ENCODE measurements at places on chromosomes 13 and 19.
A peak's percentile ranks its signal among the peaks of the same experiment; 100 is the strongest.

GRCh38 chr19:27660428-27660827 lies 1552.5 kb downstream of the UQCRFS1 start:
- H3K27ac ChIP-seq: no peak overlapping the region
- H3K4me1 ChIP-seq: no peaks in the 10 kb centered on the region
- no peaks in the 10 kb centered on the region for H3K27me3 ChIP-seq
- peaks cover 1% of the 10 kb centered on the region for H3K36me3 ChIP-seq
- no peak for DNase-seq

GRCh38 chr13:23467048-23467931 lies 33.8 kb upstream of the SACS start:
- H3K36me3 ChIP-seq: peaks cover 2% of the 10 kb centered on the region
- peak overlapping the region; percentile 70 for H3K4me3 ChIP-seq
- no peaks in the 10 kb centered on the region for H3K4me1 ChIP-seq

DNA sequence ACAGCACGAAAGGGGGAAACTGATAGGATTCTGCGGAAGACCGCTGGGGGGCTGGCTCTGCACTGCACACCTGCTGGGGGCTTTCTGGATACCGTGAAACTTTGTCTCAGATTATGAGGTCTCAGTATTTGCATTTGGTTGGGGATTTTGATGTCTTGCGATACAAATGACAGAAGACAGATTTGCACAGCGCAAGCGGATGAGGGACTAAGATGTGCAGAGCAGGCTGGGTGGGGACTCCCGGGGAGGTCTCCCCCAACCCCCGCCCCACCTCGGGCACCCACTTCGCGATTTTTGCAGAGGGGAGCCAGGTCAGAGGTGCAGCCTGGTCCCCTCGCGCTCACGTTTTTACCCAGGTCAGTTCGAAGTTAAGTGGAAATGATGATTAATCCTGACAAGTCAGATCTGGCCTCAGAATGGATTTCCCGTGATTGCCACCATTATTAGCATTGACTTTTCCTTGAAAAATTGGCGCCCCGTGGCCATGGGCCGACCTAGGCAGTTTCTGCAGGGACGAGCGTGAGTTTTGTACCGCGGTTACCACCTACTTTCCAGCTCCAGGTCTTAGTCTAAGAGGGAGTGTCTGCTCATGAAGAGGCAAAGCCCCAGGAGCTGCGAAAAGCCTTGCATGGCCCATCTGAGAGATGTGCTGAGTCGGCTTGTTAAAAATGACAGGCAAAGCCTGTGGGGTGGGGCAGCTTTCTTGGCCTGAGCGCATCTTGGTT lies 1.3 kb upstream of the GJB2 start:
- peaks cover 78% of the 10 kb centered on the region for H3K27me3 ChIP-seq
- DNase-seq: no peak
- peak overlapping the region; percentile 72 for H3K4me3 ChIP-seq
- no peaks in the 10 kb centered on the region for H3K36me3 ChIP-seq

GRCh38 chr19:8097198-8097597 lies 44.6 kb downstream of the CCL25 start:
- peaks cover 10% of the 10 kb centered on the region for H3K27me3 ChIP-seq
- H3K4me3 ChIP-seq: no peak overlapping the region
- H3K36me3 ChIP-seq: no peaks in the 10 kb centered on the region
- DNase-seq: no peak
- no peaks in the 10 kb centered on the region for H3K4me1 ChIP-seq

GRCh38 chr13:50326811-50327210 lies 311.6 kb downstream of the KCNRG start:
- peaks cover 3% of the 10 kb centered on the region for H3K36me3 ChIP-seq
- no peaks in the 10 kb centered on the region for H3K4me1 ChIP-seq
- no peaks in the 10 kb centered on the region for H3K27me3 ChIP-seq
- no peak for DNase-seq

DNA sequence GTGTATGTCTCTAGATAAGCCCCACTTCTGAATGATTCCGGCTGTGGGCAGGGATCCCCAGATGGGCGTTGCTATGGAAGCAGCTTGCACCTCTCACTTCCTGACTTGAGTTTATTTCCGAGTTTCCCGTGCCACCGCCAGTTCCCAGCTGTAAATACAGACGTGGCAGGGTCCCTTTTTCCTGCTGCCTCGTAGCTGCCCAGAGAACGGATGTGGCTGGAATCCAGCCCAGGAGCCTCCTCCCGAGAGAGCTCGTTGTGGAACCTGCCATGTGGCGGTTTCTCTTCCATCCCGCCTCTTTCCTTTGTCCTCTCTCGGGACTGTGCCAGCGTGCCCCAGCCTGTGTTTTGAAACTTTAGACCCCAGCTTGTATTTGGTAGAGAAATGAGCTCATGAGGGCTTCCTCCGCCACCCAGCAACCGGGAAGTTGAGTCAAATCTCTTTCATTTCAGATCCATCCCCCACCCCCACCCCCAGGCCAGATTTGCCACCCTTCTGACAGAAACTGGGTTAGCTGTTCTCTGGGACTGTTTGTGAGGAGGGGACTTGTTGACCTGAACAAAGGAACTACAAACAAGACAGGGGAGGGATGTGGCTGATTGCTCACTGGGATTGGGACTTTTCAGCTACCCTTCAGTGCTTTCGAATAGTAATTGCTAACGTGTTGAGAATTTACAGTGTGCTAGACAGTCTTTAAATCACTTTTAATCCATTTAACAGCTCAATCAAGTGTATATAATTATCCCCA lies 96.6 kb downstream of the SIPA1L3 start:
- DNase-seq: no peak
- no peak overlapping the region for H3K4me3 ChIP-seq
- H3K4me1 ChIP-seq: peaks cover 6% of the 10 kb centered on the region

DNA sequence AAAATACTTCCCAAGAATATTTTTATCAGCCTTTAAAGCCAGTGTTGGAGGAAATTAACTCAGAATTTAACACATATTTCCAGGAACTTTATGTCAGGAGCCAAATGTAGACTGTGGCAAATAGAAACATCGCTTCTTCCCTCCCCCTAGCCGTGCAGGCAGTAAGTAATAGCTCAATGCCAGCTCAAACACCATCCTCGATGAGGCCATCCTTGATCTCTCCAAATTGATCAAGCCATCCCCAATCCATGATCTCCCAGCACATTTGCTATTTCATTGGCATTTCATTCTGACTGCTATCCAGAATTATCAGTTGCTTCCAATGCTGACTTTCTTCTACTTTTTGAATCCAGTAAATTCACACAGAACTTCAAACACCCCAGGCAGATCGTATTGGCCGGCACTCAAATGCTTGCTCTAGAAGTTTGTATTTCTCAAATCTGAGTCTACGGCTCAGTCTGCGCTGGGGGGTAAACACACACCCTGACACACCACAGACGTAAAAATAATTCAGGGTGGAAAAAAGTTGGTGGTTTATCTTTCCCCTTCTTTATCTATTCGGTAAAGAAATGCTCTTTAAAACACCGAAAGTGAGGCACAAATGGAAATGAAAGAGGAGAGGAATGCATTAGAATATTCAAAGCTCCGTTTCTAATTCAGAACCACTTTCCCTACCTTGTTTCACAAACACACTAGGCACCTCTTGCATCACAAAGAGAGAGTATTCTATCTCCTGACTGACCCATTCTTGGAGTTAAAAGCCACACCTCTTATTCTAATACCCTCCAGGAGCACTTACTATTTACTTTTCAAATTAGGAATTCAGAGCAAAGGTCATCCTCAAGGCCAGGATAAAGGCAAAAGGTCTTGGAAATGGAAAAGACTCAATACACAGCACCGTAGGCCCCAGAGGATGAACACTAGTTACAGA lies 991 bp downstream of the OBI1 start:
- peaks cover 44% of the 10 kb centered on the region for H3K4me1 ChIP-seq
- peak overlapping the region; percentile 99 for H3K4me3 ChIP-seq
- peak overlapping the region; percentile 95 for H3K27ac ChIP-seq
- no peaks in the 10 kb centered on the region for H3K27me3 ChIP-seq

All from central memory CD8-positive, alpha-beta T cell (primary cell).